Memory B cell (primary cell): ENCODE measurements at places on chromosomes 3 and 15.

GRCh38 chr15:92651877-92652575, 3.5 kb downstream of the FAM174B start:
- DNase-seq, result no peak

- DNase-seq, result no peak
These were observed 1355.4 kb downstream of the NSUN3 start for GRCh38 chr3:95418251-95418650.

GRCh38 chr15:78239811-78240210, 5.4 kb upstream of the ACSBG1 start:
- DNase-seq, result no peak

GRCh38 chr3:155386919-155387318, 93.4 kb upstream of the STRIT1 start:
- DNase-seq, result no peak

- DNase-seq, result no peak
These were observed 187.6 kb downstream of the NLGN1 start for GRCh38 chr3:173584838-173585831.
